Spinal cord (tissue), 10 donors: ENCODE measurements at places on chromosomes 2 and 18. TPM values are rescaled to one million over a fixed set of nuclear protein-coding genes. Genes with fewer than 3 reads are reported as not detected.

The QPCT gene
- 10.4 TPM for total RNA-seq

The POTEI gene
- total RNA-seq = 0.59 TPM

The C1GALT1C1L gene
- 1.3 TPM for total RNA-seq

The PHOSPHO2 gene
- 11.7 TPM for total RNA-seq

The LANCL1 gene
- 167 TPM for total RNA-seq

The SP140 gene
- total RNA-seq = 1.6 TPM

- H3K27me3 ChIP-seq = no peaks in the 10 kb centered on the region
- peaks cover 31% of the 10 kb centered on the region for H3K4me1 ChIP-seq
- no peak overlapping the region for H3K4me3 ChIP-seq
Measured at GRCh38 chr2:42969231-42970150, 177.1 kb upstream of the HAAO start.
